AG09319 (cell line): ENCODE measurements at places on chromosomes 12 and 14.

DNA sequence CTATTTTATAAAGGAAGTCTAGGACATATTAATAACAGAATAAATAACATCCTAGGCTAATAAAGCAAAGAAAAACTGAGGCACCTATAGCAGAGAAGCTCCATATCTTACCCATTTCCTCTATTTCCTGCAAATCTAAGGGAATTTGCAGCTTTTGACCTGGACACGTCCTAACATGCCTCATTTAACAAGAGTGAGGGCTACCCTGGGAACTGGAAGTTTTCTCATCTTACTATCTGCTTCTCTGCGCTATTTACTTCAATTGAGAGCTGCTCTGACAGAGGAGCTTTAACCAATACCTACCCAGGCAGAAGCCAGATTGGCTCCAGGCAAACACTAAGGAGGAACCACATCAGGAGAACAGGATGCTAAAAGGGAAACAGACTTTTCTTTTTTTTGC is 5.7 kb downstream of the YBX3 start:
- no peak for DNase-seq

DNA sequence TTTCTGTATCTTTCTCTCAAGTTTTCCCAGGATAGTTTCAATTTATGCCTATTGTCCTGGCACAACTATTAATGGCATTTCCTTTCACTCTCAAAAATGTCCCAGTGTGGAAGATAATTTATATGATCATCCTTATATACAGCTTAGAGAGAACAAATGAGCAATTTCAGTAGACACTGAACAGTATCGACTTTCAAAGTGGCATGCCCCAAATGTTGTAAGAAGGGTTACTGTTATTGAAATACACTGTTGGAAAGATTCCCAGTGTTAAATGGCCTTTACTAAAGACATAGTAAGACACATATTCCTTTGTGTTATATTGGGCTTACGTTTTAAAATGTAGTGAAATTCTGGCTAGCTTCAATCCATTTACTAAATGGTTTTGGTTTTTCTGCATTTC is 202.3 kb upstream of the CDKN3 start:
- no peak for DNase-seq

DNA sequence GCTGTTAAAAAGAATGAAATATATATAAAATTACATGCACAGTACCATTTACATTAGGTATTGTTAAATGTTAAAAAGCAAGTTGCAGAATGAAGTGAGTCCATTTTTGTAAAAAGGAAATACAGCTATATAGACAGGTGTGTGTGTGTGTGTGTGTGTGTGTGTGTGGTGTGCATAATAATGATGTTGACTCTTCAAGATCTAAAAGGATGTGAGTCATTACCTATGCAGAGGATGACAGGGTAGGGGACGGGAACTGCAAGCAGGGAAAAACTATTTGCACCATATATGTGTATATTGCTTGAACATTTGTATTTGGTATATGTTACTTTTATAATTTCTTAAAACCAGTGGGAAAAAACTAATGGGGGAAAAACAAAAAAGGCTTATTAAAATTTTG is 3.1 kb downstream of the C14orf39 start:
- DNase-seq, result no peak

- no peak for DNase-seq
Observed at GRCh38 chr14:37122919-37123639, 49.3 kb downstream of the SLC25A21 start.

DNA sequence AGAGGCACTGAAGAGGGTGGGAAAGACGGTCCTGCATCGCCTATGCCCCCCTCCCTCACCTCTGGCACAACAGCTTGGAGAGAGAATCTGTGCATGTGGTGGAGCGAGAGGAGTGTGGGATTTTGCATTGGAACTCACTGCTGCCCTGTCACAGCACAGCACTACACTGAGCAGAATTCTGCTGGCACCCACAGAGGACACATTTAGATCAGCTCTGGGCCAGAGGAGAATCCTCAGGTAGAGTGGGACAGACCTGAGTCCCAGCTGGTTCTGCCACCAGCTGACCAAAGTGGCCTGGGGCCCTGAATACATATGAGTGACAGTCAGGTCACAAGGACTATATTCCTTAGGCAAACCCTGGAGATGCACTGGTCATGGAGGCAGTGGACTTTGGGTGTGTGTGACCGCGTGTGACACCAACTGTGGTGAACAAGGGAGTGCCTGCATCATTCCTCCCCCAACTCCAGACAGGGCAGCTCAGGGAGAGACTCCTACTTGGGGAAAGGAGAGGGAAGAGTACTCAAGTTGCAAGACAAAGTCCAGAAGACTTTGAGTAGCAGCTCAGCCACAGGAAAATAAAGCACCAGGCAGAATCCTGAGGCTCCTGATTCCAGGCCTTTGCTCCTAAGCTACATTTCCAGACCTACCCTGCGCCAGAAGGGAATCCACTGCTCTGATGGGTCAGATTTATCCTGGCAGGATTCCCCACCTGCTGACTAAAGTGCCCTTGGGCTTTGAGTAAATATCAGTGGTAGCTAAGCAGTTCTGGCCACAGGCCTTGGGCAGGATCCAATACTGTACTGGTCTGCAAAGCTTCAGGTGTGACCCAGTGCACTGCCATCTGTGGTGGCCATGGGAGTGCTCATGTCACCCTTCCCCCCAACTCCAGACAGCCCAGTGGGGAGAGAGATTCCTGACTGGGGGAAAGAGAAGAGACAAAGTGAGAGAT is 10.6 kb upstream of the ACOT1 start:
- DNase-seq, result no peak

DNA sequence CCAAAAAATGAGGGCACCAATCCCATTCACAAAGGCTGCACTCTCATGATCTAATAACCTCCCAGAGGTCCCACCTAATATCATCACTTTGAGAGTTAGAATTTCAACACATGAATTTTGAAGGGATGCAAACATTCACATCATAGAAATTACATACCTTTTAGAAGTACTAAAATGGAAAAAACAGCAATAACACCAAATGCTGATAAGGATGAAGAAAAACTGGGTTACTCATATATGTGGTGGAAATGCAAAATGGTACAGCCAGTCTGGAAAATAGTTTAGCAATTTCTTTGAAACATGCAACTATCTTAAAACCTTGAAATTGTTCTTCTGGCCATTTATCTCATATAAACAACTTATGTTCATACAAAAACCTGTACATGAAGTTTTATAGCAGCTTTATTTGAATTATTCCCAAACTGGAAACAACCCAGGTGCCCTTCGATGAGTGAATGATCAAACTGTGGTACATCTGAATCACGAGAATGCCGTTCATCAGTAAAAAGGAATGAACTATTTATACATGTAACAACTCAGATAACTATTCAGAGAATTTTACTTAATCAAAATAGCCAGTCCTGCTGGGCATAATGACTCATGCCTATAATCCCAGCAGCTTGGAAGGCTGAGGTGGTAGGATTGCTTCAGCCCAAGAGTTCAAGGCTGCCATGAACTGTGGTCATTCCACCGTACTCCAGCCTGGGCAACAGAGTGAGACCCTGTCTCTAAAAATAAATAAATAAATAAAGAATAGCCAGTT is 109.4 kb upstream of the SSTR1 start:
- DNase-seq, result no peak
